ENCODE measurements at places on chromosomes 3 and 15.

DNA sequence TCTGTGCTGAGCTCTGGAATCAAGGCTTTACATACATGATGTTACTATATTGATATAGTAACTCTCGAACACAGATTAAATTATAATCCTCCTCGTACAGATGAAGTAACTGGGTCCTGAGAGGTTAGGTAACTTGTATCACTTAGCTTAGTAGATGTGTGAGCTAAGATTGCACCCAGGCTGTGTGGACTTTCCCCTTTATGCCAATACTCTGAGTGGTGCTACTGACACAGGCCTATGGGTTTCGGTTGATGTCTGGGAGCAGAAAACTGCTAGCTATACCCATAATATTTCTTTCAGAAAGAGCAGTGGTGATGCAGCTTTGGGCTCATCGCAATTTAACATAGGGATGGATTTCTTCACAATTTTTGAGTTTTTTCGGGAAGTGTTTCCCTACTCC, 259.7 kb downstream of the RBMS3 start:
- no peak for DNase-seq

- no peak for DNase-seq
Observed at GRCh38 chr15:70132139-70132538, 34.4 kb upstream of the TLE3 start.

- no peak for DNase-seq
Observed at GRCh38 chr15:28246605-28247004, 75.4 kb downstream of the HERC2 start.

DNA sequence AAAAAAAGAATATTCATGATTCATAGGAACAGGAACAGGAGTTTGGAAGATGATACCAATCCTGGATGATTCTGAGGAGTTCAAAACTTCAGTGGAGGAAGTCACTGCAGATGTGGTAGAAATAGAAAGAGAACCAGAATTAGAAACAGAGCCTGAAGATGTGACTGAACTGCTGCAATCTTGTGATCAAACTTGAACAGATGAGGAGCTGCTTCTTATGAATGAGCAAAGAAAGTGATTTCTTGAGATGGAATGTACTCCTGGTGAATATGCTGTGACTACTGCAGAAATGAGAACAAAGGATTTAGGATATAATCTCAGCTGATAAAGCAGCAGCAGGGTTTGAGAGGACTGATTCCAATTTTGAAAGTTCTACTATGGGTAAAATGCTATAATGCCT, 72.7 kb downstream of the GSK3B start:
- DNase-seq = no peak

GRCh38 chr3:71951361-71951760, 166.4 kb upstream of the PROK2 start:
- DNase-seq = no peak

- DNase-seq = no peak
Observed at GRCh38 chr3:151142929-151143328, 57.5 kb downstream of the MED12L start.

GRCh38 chr3:47650294-47650693, 71.6 kb upstream of the CSPG5 start:
- no peak for DNase-seq

GRCh38 chr3:108823227-108823626, 641 bp downstream of the TRAT1 start:
- no peak for DNase-seq

- DNase-seq = no peak
Observed at GRCh38 chr15:31261266-31262142, 65.1 kb upstream of the KLF13 start.

DNA sequence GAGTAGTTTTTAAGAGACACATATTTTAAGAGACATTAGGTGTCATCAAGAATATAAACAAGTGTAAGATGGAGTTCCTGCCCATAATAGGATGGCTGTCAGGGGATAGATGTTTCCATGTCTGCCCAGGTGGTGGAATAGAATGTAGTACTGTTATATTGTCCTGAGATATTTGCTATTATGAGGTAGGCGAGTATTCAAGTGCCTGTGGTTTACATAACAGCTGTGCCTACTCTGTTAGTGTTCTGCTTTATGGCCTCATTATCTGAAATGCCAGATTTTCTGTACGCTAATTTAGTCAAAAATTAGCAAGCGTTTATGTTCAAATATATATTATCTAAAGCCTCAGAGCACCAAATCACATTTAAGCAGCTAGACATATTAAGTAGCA, 360.2 kb upstream of the ROPN1 start:
- no peak for DNase-seq

GRCh38 chr15:51642696-51643095, 20.1 kb upstream of the DMXL2 start:
- no peak for DNase-seq

DNA sequence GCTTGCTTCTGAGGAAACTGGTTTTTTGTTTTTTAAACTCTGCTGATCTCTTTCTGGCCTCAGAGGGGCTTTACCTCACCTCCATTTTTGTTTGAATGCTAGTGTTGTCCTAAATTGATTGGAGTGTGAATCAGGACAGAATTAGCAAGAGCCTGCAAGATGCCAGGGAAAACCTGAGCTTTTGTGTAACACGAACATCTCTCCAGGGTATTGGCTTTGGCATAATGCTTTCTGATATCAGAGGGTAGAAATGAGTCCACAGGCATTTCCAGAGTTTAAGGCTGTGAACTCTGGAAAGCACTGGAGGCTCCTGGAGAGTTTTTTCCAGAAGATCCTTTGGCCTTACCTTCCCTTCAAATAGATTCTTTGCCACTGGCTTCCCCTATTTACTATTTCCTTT, 87.1 kb downstream of the WDR76 start:
- no peak for DNase-seq

DNA sequence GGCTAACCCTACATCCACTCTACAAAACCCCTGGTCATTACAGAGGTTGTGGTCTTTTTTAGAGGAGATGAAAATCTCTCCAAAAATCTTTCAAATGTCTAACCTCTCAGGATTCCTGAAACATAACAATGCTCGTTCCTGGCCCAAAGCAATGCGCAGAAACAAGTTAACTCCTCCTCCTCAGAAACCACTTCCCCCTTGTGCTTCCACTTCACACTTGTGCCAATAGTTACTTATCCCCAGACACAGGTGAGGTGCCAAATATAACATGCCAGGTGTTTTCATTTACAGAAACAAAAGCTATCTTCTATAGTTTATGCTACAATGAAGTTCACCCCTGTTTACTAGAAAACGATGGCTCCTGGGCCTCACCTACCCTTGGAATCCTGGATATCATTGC, 6.2 kb downstream of the NDUFAF1 start:
- DNase-seq = no peak

Measured in naive thymus-derived CD8-positive, alpha-beta T cell (primary cell).